ENCODE measurements at places on chromosomes 2 and 18.

GRCh38 chr2:30820381-30821055 is 13.3 kb upstream of the CAPN13 start:
- DNase-seq: no peak

DNA sequence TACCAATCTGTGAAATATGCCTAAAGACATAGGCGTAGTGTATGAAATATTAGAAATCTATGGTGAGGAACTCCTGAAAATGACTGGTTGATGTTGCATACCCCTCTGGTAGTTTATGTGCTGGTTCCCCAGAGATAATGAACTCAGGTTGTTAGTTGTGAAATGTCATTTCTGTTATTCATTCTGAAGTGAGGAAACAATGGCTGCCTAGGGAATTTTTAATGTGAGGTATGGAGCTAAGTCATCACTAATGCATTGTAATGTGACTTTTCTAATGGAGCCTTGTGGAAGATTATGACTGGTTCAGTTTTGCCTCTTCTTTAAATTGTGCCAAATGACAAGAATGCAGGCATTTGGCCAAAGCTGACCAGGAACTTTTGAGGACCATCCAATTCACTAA is 61.6 kb upstream of the RAB27B start:
- no peak for DNase-seq

DNA sequence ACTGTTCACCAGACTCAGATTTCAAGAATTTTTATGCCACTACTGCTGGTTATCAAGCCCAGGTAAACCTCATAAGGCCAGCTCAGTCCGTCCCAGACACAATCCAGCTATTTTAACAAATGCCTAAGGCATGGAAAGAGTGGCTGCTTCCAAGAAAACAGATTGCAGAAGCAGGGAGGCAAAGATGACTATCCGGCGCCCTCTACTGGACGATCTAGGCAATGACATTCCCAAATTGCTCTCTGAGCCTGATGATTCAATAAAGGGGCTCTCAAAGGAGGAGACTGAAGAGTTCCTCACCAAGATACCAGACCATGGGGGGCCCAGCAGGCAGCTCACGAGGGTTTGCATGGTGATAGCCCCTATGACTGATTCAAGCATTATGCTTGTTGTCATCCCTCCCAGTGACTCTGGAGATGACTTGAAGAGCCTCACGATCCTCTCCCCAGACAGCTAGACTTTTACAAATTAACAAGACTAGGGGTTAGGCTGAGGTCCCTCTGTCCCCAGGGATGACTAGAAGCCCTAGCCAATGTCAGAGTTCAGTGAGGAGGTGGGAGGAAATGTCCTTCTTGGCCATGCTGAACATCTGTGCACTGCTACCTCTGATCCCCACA is 25.0 kb downstream of the SERPINB8 start:
- no peak for DNase-seq

DNA sequence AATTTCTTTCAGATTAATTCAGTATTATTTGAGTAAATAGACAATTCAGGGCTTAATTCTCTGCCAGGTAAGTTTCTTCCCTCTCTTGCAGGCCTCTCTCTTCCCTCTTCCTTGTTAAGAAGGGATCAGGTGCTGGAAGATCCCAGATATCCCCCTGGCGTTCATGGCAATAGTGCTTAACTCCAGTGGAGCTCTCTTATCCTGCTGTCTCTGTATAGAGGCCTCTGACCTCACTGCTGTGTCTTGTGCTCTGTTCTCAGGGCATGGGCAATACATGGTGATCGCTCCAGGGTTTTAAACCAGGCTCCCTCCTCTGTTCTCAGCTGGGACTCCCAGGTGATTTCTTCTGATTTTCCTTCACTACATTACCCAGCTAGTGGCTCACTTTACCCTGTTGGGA is 226.8 kb downstream of the MC4R start:
- no peak for DNase-seq

All from amygdala (tissue), 56 donors.